Sigmoid colon (tissue), 7 donors: ENCODE measurements at places on chromosomes 12 and 14. TPM values are rescaled to one million over a fixed set of nuclear protein-coding genes. Genes with fewer than 3 reads are reported as not detected.

DNA sequence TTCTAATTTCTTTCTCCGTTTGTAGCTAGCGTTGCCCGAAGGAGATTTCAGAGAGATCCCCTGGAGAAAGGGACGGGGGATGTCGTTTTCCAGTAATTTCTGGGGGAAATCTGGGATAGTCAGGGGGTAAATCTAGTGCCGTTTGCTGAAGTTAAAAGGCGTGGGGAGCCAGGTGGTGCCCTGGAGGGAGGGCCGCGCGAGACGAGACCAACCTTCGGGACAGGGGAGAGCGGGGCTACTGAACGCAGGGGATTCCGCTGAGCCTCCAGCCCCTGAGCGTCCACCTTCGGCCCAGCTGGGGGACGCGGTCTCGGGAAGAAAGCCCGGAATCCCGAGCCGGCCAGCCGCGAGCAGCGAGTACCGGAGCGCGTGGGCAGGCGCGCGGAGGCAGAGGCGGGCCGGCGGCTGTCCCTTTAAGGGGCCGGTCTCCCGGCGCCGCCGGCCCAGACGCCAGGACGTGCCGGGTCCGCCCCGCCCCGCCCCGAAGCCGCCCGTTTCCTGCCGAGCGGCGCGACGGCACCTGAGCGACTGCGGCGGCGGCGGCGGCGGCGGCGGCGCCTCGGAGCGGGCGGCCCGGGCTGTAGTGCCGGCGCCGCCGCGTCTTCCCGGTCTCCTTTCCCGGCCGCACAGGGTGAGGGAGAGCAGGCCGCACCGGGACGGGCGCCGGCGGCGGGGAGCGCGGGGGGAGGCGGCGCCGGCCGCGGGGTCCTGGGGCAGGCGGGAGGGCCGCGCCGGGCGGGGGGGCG lies at the start of gene KTN1:
TSS of gene KTN1 (plus strand) at position 484 of the 746 bp plus-strand sequence. CDS start 31,842 bp downstream, outside the sequence.
- peak; percentile 90 for DNase-seq

DNA sequence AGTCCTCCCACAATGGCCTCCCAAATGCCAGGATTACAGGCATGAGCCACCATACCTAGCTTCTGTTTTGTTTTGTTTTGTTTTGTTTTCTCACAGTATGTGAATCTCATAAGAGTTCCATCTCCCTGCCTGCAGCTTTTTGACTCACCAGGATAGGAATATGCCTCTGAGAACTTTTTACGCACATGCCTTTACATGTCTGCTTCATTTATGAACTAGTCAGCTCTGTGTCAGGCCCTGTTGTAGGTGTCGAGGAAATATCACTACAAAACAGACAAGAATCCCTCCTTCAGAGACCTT lies 89.0 kb downstream of the BORCS5 start:
- DNase-seq: no peak

GRCh38 chr12:93048656-93049055 lies 119.6 kb upstream of the EEA1 start:
- no peak for DNase-seq

Gene OLR1
- polyA plus RNA-seq: 1.2 TPM

DNA sequence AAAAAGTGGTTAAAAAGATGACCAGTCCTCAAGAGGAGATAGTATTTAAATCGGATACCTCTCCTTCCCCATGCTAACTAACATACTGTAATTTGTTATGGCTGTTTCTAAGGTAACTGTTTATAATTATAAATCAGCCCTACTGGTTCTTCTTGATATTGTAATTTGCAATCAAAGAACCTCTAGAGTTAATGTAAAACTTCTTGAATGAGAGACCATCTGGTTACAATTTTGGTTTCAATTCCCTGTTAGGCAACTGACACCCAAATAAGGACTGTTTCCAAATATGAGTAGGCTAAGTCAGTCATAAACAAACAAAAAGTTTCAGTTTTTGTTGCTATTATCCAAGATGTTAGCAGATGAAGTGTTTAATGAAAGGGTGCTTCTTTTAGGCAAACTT lies 120.2 kb upstream of the DNM1L start:
- DNase-seq: no peak

- peak; percentile 94 for DNase-seq
These were observed 138.5 kb downstream of the KICS2 start for GRCh38 chr12:64083285-64084210.

Gene SERPINA12
- not detected for polyA plus RNA-seq

Gene SLC38A1
- polyA plus RNA-seq: 54.9 TPM

GRCh38 chr14:44989497-44990440 lies 27.8 kb downstream of the TOGARAM1 start:
- no peak for DNase-seq

GRCh38 chr12:59004456-59004855 lies 84.2 kb upstream of the LRIG3 start:
- DNase-seq: no peak

GRCh38 chr12:102763471-102763870 lies 153.6 kb downstream of the PAH start:
- no peak for DNase-seq

GRCh38 chr12:28961948-28962384 lies 187.1 kb upstream of the FAR2 start:
- DNase-seq: no peak

GRCh38 chr14:104722938-104723650 lies 935 bp upstream of the ADSS1 start:
- DNase-seq: no peak

Gene TAS2R14
- not detected for polyA plus RNA-seq

GRCh38 chr12:45731190-45731775 lies 1.8 kb downstream of the ARID2 start:
- DNase-seq: no peak

Gene HRK
- polyA plus RNA-seq: under 0.01 TPM

GRCh38 chr12:123270214-123271000 lies 1.2 kb downstream of the CDK2AP1 start:
- DNase-seq: peak; percentile 72

GRCh38 chr12:131316388-131316787 lies 362.7 kb downstream of the ADGRD1 start:
- DNase-seq: no peak

Gene HCAR1
- not detected for polyA plus RNA-seq

GRCh38 chr12:14665354-14666348 lies 30.7 kb downstream of the GUCY2C start:
- DNase-seq: no peak

DNA sequence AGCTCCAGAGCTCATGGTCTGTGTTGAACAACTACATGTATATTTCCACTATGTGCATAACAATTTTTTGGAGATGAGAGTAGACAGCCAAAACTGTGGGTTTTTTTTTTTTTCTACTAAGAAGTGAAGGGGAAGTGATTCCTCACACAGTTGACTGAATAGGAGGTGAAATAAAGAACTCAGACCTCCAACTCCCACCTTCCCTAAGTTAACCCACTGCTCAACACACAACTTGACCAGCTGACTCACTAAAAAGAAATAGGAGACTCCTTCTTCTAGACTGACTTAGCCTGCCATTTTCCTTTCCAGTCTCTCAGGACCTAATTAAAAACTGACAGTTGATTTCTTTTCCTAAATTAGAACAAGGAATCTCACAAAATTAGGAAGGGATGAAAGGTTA lies 1.7 kb downstream of the M6PR start:
- no peak for DNase-seq

Gene EID3
- polyA plus RNA-seq: 2.5 TPM

DNA sequence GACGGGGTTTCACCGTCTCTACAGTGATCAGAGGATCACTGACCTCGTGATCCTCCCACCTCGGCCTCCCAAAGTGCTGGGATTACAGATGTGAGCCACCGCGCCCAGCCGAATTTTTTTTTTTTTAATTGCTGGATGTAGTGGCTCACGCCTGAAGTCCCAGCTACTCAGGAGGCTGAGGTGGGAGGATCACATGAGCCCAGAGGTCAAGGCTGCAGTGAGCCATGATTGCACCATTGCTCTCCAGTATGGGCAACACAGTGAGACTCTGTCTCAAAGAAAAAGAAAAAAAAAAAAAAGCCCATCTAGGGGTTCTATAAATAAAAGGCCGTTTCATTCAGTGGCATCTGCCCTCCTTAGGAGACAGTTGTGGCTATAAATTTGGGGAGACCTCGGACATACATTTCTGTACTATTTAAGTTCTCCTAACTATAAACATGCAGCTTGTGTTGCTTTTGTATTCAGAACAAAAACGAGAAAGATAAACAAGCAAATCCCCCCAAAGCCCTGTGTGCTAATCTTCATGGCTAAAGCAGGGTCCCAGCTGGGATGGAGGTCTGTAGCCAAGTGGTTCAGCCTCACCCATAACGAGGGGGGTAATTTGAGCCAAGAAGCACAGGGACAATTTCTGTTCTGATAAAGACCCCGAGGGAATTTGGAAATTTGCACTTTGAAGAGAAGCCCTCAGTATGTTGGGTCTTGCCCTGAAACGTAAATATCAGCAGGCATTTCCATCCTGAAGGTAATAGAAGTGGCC lies 35.0 kb upstream of the BCL7A start:
- DNase-seq: no peak

DNA sequence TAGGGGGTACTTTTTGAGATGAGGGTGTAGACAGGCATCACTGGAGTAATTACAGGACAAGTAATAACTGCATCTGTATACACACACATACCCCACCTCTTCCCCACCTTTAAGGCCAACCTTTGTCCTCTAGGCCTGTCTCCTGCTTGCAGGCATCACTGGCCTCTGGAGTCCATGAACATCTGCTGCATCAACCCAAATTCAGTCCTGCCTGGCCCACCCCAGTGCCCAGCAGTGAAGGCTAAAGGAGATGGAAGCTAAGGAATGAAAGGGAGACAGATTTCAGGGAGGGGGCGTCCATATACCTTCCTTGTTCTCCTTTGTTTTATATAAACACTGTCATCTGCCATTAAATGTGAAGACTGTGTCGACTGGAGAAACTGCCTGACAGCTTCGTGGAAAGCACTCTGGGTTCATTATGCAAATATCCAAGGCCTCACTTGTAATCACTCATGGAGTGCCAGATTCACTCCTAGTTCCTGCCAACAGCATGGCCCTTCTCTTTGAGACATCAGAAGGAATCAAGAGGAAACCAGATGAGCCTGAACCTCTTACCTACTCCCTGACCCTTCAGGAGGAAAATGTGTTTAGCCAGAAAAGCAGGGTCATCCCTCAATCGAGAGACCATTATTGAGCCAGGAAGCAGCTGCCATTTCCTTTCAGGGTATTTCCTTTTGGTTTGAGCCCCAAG lies 64.4 kb downstream of the SERPINA3 start:
- peak; percentile 30 for DNase-seq

GRCh38 chr12:80268924-80269749 lies 169.8 kb downstream of the OTOGL start:
- no peak for DNase-seq
